ENCODE measurements at places on chromosomes 4 and X.
A peak's percentile ranks its signal among the peaks of the same experiment; 100 is the strongest.

DNA sequence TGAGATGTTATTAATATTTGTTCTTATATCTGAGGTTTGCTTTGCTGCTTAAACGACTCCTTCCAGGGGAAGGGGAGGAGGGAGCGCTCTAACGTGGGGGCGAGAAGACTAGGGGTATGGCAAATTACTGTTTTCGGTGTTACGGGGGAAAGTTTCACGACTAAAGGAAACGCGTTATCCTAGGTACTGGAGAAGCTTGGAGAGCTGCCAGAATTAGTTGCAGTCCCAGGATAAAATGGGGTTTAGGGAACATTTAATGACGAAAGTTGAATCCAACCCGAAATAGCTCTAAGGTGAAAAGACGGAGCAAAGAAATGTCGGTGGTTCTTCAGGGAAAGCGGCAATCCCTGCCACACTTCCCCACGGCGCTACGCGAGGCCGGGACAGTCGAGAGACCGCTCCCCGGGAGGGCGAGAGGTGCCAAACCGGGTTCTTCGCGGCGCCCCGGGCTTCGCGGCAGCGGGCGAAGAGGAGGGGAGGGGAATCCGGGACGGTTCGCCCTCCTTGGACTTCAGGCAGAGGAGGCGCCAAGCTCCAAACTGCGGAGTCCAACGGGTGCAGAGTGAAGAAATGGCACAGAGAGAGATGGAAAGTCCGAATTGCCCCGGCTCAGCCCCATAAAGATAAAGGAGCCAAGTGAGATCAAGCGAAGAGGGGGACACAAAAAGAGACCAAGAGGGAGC lies 724 bp downstream of the THOC2 start:
- no peak for DNase-seq

GRCh38 chrX:9997524-9997923 lies 30.4 kb downstream of the CLDN34 start:
- DNase-seq, result peak; percentile 7

- no peak for DNase-seq
Measured at GRCh38 chr4:162866565-162866964, 300.1 kb downstream of the NAF1 start.

DNA sequence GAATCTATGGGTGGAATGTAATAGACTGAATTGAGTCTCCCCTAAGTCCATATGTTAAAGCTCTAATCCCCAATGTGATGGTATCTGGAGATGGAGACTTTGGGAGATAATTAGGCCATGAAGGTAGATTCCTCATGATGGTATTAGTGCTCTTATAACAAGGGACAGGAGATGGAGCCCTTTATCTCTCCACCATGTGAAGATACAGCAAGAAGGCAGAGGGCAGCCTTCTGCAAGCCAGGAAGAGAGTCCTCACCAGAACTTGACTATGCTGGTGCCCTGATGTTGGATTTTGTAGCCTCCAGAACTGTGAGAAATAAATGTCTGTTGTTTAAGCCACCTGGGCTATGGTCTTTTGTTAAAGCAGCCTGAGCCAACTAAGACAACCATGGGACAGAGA lies 76.4 kb upstream of the F8A3 start:
- DNase-seq, result peak; percentile 12

GRCh38 chr4:122639181-122639580 lies 18.3 kb upstream of the IL21 start:
- DNase-seq, result no peak

GRCh38 chr4:8726344-8726851 lies 133.8 kb downstream of the CPZ start:
- no peak for DNase-seq

GRCh38 chr4:992297-993110 lies 700 bp downstream of the SLC26A1 start:
- no peak for DNase-seq

- DNase-seq, result no peak
Measured at GRCh38 chr4:147117431-147117830, 171.8 kb upstream of the TTC29 start.

GRCh38 chr4:123976819-123977218 lies 580.2 kb downstream of the SPRY1 start:
- no peak for DNase-seq

DNA sequence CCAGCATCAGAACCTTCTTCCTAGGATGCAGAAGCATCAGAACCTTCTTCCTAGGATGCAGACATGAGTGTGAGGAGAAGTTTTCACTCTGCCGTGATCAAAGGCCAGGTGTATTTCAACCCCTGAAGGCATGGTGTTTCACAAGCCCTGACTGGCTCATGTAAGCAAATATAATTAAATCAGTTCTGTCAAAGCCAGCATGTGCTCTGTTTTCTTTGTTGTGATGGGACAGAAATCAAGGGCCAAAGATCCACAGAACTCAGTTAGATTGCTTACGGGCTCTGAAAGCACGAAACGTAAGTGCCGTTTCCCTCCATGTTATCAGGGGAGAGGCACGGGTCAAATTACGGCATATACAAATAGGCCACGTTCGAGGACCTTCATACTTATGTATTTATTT lies 32.0 kb upstream of the CLDN24 start:
- no peak for DNase-seq

DNA sequence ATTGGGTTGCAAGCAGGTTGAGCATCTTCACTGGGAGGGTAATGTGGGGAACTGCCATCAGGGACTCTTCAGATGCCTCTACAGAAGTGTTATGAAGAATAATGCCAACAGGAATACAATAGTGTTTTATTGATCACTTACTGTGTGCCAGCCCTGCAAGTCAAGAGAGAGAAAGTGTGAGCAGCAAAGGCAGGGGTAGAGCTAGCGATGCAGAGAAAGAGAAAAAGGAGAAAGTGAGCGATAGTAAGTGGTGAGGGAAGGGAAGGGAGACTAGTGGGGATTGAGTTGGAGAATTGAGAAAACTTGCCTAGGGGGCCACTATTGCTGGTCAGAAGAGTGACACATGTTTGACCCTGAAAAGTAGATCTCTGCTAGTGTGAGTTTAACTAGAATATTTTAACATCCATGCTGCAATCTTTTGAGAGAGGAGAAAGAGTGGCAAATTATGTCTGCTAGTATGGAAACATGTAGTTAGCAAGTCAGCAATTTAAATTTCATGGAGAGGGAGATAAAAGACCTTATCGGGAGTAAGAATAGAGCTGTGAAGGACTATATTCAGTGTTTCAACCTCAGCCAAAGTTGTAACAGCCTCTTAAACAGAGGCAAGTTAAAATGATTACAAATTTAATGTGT lies 12.2 kb downstream of the AFF1 start:
- DNase-seq, result no peak

- DNase-seq, result no peak
Measured at GRCh38 chrX:914206-914605, 283.6 kb downstream of the SHOX start.

DNA sequence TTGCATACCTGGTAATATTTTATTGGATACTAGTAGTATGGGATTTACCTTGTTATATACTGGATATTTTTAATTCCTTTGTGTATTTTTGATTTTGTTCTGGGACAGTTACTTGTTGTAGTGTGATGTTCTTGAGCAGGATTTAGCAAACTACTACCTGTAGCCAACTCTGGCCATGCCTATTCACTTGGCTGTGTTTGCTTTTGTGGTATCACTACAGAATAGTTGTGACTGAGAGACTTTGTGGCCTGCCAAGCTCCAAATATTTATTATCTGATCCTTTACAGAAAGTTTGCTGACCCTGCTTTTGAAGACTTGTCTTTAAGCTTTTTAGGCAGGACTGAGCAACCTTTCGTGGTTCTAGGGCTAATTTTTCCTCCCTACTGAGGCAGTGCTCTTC lies 17.8 kb downstream of the ZCCHC4 start:
- DNase-seq, result no peak

DNA sequence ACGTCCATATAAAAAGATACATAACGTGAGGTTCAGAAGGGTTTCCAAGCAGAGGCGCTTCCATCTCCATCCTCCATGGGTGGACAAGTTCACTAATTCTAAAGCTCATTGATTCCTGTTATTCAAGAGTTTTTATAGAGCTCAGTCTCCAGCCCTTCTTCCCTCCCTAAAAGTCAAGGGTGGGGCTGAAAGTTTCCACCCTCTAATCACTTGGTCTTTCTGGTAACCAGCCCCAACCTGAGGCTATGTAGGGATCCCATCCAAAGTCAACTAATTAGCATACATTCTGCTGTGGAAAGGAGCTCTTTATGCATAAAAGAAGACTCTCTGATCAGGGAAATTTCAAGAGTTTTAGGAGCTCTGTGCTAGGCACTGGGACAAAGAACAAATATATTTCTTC lies 46.9 kb upstream of the VEGFC start:
- DNase-seq, result no peak

- peak; percentile 30 for DNase-seq
Measured at GRCh38 chrX:153614818-153615217, 15.9 kb upstream of the CCNQ start.

DNA sequence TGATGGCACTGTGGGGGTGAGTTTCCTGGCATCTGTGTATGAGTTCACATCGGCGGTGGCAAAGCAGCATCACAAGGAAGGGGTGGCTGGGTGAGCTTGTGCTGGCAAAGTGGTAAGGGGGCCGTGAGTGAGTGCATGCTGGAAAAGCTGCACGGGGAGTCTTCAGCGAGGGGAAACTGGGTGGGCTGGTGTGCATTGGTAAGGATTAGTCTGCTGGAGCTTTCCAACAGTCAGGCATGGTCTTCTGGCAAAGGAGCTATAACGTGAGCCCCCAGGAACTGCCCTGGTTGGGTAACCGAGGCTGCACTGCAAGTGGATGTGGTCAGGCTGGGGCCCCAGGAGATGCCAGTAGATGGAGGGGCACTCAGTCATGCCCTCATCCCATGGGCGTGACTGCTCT lies 30.7 kb downstream of the ADAM29 start:
- no peak for DNase-seq

GRCh38 chr4:57425610-57426009 lies 315.4 kb upstream of the IGFBP7 start:
- DNase-seq, result no peak

DNA sequence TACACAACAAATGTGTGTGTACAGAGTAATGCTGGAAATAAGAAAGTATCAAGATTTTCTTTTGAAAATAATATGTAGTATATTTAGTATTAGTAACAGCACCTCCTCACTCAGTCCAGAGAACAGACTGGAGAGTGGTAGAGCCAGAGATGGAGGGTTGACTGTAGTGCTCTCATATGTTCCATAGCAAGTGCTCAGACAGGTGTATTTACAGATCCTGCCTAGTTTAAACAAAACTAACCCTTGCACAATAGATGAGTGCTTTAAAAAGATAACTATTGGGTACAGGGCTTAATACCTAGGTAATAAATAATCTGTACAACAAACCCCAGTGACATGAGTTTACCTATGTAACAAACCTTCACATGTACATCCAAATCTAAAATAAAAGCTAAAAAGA lies 381.0 kb upstream of the EMCN start:
- no peak for DNase-seq

- DNase-seq, result no peak
Measured at GRCh38 chrX:9737363-9737762, 28.3 kb downstream of the GPR143 start.

DNA sequence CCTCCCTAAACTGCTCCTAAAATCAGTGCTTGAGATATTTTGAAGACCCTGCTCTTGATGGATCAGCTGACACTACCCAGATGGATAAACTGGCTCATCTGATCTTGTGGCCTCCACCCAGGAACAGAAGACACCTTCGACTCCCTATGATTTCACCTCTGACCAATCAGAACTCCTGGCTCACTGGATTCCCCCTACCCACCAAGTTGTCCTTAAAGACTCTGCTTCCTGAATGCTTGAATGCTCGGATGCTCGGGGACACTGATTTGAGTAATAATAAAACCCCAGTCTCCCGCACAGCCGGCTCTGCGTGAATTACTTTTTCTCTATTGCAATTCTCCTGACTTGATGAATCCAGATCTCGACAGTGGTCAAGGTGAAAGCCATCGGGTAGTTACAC lies 12.0 kb upstream of the RPS3A start:
- DNase-seq, result no peak

- no peak for DNase-seq
Measured at GRCh38 chr4:104751468-104751867, 256.8 kb upstream of the CXXC4 start.

DNA sequence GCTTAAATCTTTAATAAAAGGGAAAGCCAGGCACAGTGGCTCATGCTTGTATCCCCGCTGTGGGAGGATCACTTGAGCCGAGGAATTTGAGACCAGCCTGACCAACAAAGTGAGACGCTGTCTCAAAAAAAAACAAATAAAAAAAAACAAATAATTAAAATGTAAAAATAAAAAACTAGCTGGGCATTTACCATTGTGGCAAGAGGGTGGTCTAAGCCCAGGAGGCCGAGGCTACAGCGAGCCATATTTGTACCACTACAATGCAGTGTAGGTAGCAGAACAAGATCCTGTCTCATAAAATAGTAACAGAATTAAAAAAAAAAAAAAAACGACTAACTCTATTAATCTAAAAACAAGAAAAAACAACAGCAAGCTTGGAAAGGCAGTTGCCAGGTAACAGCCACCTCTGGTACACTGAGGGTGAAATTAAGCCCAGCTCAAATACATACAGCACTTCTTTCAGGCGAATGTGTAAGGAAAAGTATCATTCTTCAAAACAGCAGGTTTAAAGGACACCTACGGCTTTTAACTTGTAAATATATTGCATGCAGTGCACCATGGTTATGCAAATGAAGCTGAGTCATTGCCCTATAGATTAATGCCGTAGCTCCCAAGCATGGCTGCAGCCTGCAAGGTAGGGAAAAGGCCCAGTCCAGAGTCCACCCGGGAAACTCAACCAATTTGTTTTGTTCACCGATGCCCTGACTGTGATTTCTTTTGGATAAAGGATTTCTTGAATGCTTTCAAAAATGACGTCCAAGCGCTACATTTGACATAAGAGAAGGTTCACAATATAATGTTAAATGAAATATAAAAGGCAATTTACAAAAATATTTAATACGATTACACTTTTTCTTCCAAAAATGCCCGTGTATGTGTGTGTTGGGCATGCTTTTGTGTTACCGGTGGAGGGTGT lies 14.5 kb upstream of the TXLNG start:
- DNase-seq, result no peak

- DNase-seq, result no peak
Measured at GRCh38 chr4:102598086-102598761, 97.1 kb downstream of the NFKB1 start.

DNA sequence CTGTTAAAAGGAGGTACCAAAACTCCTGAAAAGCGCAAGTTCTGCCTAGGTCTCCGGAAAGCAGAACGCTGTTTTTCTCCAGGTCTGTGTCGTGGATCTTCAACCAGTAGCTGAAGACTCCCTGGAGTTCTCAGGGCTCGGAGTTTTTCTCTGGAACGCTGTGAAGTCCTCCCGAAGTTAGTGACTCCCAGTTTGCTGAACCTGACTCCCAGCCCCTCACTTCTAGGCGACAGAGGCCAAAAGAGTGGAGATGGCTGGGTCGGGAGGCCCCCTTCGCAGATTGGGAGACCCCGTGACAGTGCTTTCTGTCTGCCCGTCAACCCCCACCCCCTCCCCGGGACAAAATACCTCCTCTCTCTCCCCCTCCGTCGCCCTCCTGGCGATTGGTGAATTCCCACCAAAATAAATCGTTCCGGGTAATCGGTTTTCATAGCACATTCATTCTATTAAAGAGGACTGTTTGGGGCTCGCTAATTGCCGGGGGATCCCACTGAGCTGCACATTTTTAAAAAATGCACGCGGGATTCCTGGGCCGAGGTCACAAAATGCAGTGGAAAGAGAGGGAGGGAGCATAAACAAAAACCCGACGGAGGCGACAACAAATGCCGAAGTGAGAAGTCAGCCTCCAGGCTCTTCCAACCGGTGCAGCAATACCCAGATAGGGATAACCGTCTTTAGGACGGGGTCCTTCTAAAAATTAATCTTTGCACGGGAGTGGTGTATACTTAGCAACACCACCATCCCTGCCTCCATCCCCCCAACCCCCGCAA lies 4.0 kb upstream of the MSX1 start:
- no peak for DNase-seq

- DNase-seq, result no peak
Measured at GRCh38 chr4:54226404-54227255, 2.5 kb upstream of the PDGFRA start.

GRCh38 chrX:101986586-101986985 lies 54.8 kb upstream of the ZMAT1 start:
- no peak for DNase-seq

Data from CD4-positive, CD25-positive, alpha-beta regulatory T cell (primary cell).